ENCODE measurements at places on chromosomes 1 and 21.
A peak's percentile ranks its signal among the peaks of the same experiment; 100 is the strongest.

DNA sequence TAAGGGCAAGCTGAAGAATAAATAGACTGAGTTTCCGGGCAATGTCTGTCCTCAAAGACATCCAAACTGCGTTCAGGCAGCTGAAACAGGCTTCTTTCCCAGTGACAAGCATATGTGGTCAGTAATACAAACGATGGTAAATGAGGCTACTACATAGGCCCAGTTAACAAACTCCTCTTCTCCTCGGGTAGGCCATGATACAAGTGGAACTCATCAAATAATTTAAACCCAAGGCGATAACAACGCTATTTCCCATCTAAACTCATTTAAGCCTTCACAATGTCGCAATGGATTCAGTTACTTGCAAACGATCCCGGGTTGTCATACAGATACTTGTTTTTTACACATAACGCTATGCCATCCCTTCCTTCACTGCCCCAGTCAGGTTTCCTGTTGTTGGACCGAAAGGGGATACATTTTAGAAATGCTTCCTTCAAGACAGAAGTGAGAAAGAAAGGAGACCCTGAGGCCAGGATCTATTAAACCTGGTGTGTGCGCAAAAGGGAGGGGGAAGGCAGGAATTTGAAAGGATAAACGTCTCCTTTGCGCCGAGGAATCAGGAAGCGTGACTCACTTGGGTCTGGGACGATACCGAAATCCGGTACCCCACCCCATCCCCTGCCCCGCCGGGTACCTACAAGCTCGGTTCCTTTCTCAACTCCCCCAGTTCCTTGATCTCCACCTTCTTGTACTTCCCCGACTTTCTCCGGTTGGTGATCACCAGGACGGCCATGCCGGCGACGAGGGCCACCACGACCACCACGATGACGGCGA is 1.3 kb downstream of the TACSTD2 start:
- DNase-seq = no peak

GRCh38 chr1:228125185-228125584 is 14.9 kb upstream of the GUK1 start:
- DNase-seq = no peak

GRCh38 chr1:241331328-241332036 is 25.5 kb downstream of the RGS7 start:
- no peak for DNase-seq

DNA sequence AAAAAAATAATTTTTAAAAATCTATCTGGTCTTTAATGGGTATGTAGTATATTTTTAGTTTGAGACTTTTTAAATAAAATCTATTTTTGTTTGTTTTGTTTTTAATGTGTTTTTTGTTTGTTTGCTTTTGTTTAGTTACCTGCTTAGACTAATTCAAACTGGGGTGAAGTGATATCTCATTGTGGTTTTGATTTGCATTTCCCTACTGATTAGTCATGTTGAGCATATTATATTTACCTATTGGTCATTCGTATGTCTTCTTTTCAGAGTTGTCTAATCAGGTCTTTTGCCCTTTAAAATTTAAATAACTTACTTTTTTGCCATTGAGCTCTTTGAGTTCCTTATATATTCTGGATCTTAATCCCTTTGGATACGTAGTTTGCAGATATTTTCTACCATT is 20.3 kb downstream of the CD1B start:
- no peak for DNase-seq

GRCh38 chr1:200038325-200038980 is 10.9 kb downstream of the NR5A2 start:
- no peak for DNase-seq

DNA sequence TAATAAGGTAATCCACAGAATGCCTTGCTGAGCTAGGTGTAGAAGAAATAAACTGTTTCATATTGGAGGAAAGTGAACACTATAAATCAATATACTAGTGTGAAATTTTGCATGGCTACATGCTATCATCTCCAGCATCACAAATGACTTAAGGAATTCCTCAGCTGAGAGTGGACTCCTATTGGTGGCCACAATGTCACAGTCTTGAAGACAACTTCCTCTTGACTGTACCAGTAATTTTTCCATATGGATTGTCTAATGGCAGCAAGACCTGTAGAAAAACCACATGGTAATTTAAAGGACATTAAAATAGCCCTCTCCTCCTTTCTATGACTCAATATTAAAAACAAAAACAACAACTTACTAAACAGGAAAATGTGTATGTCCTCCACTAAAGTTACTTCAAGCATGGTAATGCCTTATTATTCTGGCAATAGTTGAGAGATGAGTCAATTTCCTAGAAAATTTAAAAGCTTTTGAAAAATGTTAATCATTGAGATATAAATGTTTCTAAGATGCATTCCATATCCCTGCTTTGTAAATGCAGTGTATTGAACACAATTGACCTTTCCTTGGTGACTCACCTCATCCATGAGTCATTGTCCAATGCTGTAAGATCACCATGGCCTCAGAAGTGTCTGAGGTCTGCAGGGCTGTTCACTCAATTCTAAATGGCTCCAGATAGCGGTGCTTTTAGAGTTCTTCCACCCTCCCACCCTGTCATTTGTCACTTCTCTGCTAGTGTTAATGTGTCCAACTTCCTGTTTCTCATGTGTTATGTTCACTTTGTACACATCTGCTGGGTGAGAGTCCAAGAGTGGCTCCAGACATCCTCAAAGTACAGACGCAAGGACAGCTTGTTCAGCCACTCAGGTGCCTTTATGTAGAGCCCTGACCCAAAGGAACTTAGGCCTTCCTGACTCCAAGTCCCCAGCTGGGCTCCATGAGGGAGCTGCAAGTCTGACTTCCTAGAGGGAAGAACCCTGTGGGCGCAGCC is 32.8 kb upstream of the DNASE2B start:
- DNase-seq = peak; percentile 98

GRCh38 chr1:165397944-165398343 is 41.4 kb upstream of the LMX1A start:
- DNase-seq = peak; percentile 63

GRCh38 chr1:111733183-111733991 is 5.8 kb downstream of the INKA2 start:
- peak; percentile 76 for DNase-seq

GRCh38 chr1:112722601-112723510 is 7.7 kb upstream of the PPM1J start:
- peak; percentile 24 for DNase-seq

GRCh38 chr21:45818904-45819285 is 162.7 kb upstream of the COL6A1 start:
- DNase-seq = peak; percentile 89

- no peak for DNase-seq
Observed at GRCh38 chr1:109398343-109399225, 866 bp upstream of the SORT1 start.

DNA sequence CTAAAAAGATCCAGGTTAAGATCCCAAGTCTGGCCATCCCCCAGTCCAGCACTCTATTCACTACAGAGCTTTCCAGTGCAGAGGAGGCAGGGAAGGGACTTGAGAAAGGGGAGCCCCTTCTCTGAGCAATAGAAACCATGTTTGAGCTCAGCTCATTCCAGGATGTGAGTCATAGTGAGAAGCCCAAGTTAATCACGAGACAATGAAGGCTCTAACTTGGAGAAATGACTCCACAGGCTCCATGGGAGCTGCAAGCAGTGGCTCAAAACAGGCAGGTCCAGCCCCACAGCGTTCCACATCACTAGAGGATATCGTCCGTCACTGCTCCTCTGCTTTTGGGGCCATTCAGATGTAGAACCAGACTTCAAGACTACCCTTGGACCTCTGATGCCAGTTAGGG is 59.1 kb downstream of the CAMK2N1 start:
- DNase-seq = peak; percentile 81

- DNase-seq = no peak
Observed at GRCh38 chr1:221809091-221810029, 67.5 kb upstream of the DUSP10 start.

- no peak for DNase-seq
Observed at GRCh38 chr1:30382496-30382895, 340.9 kb downstream of the MATN1 start.

DNA sequence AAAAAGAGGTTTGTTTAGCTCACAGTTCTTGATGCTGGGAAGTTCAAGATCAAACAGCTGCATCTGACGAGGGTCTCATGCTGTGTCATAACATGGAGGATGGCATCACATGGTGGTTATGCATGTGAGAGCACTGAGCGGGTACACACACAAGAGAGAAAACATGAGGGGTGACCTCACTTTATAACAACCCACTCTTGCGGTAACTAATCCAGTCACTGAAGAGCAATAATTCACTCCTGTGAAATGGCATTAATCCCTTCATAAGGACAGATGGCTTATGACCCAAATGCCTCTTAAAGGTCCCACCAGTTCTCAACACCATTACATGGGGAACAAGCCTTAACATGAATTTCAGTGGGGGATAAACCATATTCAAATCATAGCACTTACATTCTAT is 23.2 kb upstream of the CHIT1 start:
- DNase-seq = no peak

GRCh38 chr1:66339944-66340343 is 194.0 kb upstream of the SGIP1 start:
- DNase-seq = no peak

- peak; percentile 45 for DNase-seq
Observed at GRCh38 chr1:231778009-231778719, 151.6 kb downstream of the DISC1 start.

- no peak for DNase-seq
Observed at GRCh38 chr1:211695135-211695816, 19.9 kb upstream of the NEK2 start.

DNA sequence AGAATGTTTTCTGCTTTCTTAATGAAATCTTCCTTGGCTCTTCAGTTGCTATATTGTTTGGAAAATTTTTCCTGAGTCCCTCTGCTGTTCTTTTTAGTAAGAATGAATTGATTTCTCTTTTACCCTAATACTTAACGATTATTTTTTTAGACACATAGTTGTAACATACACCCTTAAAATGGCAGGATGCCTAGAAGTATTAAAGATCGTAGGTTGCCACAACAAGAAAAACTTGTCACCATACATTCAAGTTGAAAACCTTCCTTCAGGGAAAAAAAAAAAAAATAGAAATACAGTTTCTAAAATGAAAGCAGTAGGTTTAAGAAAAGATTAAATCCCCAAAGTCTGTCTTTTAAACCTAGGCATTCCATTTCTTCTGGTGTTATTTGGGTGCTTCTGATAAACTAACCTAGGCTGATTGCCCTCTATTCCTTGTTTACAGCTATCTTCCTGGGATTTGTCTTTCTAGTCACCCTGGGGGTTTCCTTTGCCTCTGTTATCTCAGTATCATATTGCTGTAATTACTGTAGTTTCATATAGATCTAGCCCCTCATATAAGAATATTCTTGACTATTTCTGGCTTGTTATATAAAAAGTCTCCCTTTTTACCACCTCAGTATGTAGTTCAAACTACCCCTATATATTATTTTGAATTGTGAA is 16.8 kb downstream of the SUCO start:
- DNase-seq = no peak

GRCh38 chr21:39788383-39788782 is 43.4 kb downstream of the IGSF5 start:
- DNase-seq = peak; percentile 23

All from brain microvascular endothelial cell (primary cell).